Natural killer cell treated with Interleukin-12 subunit alpha and Interleukin-12 subunit beta and Interleukin-15 and Interleukin-18, amount 100 ng/mL, for 72 hours (primary cell): ENCODE measurements at places on chromosomes 3 and 15.

- peak; percentile 75 for DNase-seq
Measured at GRCh38 chr3:46845860-46846623, 17.2 kb downstream of the MYL3 start.

- DNase-seq = no peak
Measured at GRCh38 chr3:127147291-127147885, 45.5 kb upstream of the PRR23E start.

GRCh38 chr3:60877188-60877587 lies 374.1 kb downstream of the FHIT start:
- DNase-seq = no peak

DNA sequence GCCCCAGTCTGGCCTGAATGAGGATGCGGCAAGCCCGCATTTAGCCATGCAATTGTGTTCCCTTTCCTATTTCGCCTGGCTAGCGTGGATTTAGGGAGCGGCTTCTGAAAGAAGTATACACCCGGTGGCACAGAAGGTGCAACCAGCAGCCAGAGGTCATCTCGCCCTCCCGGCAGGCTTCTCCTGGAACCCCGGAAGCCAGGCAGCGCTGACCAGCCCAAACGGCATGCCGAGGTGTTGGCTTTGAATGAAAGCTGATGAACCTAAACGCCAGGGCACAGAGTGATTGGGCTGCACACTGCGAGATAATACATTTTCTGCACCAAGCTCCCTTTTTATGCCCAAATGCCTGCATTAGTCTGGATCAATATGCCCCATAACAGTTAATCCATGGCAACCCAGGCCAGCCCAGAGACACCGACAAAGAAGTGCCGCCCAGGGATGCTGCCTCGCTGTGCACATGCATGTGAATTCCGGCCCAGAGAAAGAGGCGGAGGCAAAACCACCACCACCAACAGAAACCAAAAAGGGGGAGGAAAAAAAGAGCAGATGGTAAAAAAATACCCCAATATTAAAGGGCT lies 1.4 kb downstream of the SRGAP3 start:
- DNase-seq = no peak

DNA sequence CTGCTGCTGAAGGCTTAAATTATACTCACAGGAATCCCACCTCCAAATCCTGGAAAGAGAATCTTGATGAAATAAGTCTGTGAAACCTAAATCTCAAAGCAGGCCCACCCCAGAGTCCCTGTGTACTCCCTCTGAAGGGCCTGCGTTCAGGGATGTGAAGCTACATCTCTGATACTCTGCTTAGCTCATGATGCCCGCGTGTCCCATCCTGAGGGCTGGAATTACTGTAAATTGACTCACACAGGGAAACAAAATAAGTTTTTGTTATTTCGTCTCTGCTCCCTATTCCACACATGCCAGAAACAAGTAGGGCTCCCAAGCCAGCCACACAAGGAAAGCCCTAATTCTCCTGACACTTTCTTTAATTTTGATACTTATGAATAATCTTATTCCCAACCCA lies 10.9 kb upstream of the PLCL2 start:
- no peak for DNase-seq

DNA sequence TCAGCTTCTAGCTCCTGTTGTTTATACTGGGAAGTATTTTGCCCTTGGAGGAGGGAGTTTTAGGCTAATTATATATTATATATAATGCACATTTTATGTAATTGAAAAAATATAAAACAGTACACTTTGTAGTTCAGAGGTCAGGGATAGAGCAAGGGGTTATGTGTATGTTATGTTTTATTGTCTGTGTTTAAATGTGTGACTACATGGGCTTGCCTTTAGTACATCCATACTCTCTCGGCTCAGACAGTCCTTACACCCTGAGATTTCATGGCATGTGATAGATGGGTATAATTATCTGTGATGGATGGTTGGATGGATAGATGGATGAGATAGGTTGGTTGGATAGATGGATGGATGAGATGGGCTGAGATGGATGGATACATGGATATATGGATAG lies 17.4 kb upstream of the ST3GAL6 start:
- DNase-seq = no peak

- no peak for DNase-seq
Measured at GRCh38 chr3:37675833-37676596, 185.7 kb upstream of the CTDSPL start.

DNA sequence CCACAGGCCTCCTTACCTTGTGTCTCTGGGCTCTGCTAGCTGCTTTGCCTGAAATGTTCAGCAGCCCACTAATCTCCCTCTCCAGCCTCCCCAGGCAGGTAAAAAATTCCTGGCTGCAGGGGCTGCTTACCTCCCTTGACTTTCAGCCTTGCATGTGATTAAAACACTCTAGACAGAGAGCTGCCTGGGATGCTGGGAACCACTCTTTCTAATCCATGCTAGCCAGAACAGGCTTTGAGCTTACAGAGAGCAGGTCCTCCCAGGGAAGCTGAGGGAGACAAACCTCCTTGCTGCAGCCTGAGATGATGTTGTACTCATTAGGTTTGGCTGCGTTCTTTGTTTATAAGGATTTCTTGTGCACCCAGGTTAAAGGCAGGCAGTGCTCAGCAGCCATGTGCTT lies 33.7 kb upstream of the LIPC start:
- DNase-seq = no peak

DNA sequence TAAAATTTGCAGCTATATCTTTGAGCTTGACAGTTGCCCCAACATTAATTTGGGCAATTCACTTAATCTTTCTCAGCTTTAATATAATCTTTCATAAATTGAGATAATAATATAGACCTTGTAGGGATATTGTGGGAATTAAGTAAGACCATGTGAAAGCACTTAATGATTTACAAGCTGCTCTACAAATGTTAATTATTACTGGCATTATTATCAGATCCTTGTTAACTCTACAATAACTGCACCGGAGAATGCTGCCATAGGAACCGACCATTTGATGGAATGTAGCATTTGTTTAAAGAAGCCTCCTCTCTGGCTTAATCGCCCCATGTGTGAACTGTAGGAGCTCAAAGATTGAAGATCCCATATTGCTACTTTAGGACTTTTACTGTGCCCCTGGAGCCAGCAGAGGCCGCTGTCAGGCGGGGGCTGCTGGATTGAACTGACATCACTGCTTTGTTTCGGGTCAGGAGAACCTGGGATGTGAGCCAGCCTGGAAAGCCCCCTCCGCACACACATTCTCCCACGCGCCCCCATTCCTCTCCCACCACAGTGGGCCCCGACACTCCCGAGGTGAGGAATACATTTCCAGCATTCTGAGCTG lies 154.2 kb upstream of the TNIK start:
- DNase-seq = no peak

- DNase-seq = no peak
Measured at GRCh38 chr15:89371228-89372044, 36.8 kb upstream of the POLG start.

DNA sequence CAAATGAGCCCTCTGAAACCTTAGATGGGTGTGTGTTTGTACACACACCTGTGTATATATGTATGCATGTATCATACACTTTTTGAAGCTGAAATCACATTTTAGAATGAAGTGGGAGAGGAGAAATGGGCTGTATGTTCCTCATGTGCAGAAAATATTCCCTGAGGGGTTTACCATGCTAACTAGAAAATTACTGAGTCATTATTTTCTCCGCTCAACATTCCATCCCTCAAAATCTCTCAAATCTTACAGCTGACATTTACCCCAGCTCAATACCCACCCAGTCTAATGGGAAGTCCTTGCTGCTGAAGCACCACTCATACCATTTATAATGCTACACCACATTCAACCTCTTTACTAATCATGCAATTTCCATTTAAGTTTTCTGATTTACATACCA lies 138.6 kb downstream of the P2RY1 start:
- no peak for DNase-seq

GRCh38 chr3:100144255-100144866 lies 30.1 kb upstream of the FILIP1L start:
- DNase-seq = no peak

GRCh38 chr3:46664188-46664970 lies 29.1 kb downstream of the ALS2CL start:
- DNase-seq = no peak

DNA sequence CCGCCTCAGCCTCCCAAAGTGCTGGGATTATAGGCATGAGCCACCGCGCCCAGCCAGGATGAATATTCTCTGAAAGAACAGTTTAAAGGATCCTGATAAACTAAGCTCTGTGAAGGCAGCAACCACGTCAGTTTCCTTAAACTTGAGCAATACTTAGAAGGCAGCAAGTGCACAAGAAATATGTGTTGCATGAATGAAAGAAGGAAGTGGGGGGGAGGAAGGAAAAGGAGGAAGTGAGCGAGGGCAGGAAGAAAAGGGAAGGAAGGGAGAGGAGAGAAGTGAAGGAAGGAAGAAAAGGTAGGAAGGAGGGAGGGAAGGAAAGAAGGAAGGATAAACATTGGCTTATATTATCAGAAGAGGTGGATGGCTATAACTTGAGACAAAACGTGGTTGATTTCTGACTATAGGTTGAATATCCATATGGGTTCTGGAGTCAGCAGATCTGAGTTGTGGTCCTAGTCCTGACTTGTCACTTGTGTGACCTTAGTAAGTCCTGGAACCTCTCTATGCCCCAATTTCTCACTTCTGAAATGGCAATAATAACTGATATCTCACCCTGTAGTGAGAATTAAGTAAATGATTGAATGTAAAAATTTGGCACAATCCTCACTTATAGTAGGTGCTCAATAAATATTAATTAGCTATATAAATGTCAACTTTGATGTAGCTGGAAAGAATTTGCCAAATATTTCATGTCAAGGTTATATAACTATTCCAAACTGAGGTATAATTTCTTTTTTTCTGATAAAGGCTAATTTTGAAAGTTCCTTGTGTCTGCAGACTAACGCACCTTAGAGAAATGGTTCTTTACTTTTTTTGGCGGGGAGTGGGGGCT lies 12.0 kb upstream of the SEMA4B start:
- DNase-seq = no peak

DNA sequence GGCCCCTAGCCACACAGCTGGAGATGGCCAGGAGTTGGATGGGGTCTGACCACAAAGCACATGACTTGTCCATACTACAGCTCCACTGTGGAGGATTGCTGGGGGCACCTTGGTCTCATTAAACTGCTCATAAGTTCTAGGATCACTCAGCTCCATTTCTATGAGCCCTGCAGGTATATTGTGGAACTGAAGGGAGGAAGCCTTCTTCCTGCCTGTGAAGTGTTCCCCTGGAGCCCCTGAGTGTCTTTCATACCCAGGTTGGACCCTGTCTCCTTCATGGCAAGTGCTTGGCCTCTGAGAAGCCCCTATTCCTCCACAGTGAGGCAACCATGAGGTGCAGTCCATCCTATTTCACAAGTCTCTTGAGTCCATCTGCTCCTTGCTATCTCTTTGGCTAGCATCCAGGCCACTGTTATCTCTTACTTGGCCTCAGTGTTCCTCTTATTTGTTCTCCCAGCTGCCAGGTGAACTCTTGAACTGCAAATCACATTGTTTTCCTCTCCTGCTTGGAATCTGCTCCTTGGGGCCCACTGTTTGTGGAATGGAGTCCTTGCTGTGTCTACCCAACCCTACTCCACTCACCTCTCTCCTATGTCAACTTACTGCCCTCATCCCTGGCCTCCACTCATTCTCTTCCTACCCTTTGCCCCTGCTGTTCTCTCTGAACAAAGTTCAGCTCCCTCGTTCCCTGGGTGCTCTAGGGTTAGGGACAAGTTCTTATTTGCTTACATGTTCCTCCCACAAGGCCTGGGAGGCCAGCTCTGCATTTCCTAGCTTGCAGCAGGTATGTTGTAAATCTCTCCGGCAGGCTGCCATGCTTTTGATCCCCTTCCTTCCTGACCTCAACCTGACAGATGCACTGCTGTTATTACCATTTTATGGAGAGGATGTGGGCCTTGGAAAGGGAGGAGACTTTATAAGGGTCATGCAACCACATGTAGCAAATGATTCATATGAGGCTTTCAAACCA lies 1.2 kb downstream of the ACOX2 start:
- peak; percentile 44 for DNase-seq

- no peak for DNase-seq
Measured at GRCh38 chr3:174342941-174343501, 516.1 kb upstream of the NAALADL2 start.
